Left lobe of liver (tissue), 2 donors: ENCODE measurements at places on chromosomes 5 and 9. TPM values are rescaled to one million over a fixed set of nuclear protein-coding genes. Genes with fewer than 3 reads are reported as not detected.

- no peak for DNase-seq
These were observed 93.1 kb upstream of the RETREG1 start for GRCh38 chr5:16709691-16710433.

DNA sequence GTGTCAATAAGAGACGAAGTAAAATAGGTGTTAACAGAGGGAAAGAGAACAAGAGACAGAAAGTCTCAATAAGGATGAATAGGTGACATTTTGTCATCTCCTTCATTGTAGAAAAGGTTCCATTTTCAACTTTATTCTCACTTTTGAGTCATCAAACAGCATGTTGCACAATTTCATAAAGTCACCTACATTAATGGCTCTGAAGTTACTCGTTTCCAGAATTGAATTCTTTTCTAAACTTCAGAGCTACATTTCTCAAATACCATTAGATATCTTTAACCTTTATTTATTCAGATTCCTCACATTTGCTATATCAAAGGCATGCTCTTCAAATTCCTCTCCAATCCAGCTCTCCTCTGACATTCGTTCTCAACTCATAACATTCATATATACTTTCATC is 13.1 kb downstream of the ADAMTS6 start:
- DNase-seq: no peak

- DNase-seq: peak; percentile 73
These were observed 41.6 kb downstream of the CDK5RAP2 start for GRCh38 chr9:120538339-120538738.

GRCh38 chr9:120694559-120694958 is 19.7 kb downstream of the MEGF9 start:
- no peak for DNase-seq

DNA sequence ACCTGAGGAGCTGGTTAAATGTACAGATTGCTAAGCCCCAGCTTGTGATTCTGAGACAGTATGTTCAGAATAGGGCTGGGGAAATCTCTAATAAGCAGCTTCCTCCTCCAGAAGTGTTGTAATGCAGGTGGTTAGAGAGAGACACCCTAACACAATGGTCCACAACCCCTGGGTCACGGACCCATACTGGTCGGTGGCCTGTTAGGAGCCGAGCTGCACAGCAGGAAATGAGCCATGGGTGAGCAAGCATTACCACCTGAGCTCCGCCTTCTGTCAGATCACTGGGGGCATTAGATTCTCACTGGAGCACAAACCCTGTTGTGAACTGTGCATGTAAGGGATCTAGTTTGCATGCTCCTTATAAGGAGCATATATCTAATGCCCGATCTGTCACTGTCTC is 61.8 kb downstream of the SLC36A1 start:
- DNase-seq: no peak

DNA sequence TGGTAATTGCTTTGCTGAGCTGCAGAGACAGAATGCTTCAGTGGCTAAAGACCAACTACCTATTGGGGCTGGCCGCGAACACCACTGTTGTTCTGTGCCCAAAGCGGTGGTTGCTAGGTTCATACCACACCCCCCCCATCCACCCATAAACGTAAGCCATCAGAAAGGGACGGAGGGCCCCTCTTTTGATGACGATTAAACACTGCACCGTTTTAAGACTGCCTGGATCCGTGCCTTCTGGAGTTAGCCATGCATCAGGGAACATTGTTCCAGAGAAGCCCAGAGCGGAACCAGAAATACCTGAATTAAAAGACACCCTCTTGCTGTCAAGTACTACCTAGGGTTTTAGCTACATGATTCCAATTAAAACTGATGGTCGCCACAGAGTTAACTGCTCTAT is 369.1 kb upstream of the DAP start:
- DNase-seq: no peak

DNA sequence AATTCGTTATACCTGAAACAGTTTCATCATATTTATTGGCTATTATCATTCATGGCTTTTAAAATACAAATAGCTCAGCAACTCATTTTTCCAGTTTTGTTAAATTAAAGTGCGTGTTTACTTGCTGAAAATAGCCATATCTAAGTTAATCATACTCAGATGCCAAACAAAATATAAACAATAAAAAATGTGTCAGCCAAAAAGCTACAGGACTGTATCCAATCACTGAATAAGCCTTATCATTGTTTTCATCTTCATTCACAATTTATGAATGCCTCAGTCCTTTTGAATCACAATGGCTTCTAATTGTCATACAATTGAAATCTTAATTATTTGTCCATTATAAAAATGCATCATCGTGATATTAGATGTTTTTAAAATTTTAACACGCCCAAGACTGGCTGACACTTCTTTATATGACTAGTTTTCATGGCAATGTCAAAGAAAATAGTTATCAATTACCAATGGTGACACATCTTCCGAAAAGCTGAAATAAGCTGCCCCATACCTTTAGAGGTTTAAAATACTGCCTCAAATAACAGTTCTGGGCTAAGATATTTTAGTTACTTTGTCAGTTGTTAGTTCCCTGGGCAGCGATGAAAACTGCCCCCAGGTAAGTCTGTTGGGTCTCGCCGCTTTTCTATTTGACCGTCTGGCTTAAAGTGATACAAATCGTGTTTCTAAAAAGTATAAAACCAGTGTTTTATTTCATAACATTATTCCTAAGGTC is 1.8 kb downstream of the NFIB start:
- DNase-seq: no peak

DNA sequence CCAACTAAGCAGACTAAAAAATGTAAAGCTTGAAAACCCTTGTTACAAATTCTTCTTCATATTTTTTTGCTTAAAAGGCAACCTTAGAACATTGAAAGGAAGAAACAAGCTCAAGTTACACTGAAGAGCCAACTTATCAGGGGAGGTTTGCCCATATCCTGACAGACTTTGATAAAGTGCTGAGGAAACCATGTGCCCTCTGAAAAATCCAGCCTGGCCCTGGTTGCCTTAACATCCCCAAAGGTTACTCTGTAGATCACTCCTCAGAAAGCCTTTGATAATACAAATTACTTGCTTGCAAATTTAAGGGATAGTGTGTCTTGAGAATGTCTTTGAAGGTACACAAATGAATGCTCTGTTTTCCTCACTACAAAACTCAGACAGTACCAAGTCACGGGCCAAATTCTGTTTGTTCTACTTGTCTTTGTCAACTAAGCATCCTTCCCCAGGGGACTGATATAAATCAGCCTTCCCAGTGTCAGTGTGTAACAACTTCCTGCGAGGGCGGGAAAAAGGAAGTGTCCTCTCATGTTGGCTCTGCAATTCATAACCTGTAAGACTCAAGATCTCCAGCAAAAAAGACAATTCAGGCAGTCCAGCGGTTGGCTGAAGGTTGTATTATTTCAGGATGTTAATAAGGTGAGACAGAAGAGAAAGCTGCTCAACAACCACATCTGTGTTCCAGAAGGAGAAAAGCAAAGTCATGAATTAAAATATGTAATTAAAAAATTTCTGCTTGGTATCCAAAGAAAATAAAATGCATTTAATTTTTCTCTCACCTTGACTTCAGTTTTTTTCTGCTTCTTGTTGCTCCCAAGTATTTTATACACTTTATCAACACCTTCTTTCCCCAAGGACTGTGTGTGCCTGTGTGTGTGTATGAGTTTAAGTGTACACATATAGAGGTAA is 199.9 kb downstream of the PIK3R1 start:
- no peak for DNase-seq

DNA sequence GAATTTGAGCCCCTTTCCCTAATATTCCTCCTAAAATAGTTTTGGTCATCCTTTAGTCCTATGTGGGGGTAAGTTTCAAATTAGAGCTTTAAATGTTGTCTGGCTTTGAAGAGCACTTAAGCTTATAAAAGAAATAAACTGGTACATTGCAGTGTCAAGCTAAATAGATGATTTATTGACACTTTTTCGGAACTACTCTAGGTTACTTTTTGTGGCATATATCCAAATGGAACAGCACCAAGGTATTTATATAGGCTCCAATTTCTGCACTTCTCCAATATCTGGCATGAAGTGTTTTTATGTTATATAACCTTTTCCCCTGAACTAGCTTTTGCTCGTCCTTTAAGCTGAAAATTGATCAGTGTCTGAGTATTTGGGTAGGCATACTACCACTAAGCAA is 402.5 kb downstream of the NFIB start:
- DNase-seq: no peak

Gene PCDHGC5
- 0.40 TPM for total RNA-seq

Gene ACTBL2
- total RNA-seq: not detected

Gene FGFR4
- total RNA-seq: 89.8 TPM
